ENCODE measurements at places on chromosomes 2 and 18.

- DNase-seq: no peak
These were observed 2010.0 kb upstream of the PIK3C3 start for GRCh38 chr18:39945076-39945475.

DNA sequence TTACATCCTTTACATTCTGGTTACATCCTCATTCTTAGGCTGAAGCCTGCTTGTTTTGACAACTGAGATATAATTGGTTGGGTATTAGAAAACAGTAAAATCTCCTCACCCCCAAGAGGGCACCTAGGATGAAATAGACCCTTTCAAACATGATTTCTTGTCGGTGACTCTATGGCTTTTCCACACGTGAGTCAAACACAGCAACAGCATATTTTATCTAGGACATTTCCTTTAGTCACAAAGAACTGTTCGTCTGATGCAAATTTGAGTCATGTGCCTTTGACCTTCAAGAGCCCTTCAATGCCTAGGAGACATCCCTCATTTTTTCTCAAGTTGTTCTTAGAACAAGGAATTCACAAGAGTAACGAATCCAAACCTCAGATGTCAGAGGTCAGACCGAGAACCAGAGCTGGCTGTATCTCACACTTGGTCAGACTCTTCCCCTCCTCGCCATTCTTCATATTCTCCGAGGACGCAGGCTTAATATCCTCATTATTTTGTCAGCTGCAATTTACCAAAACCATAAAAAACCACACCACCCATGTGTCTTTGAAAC, 60.5 kb upstream of the ALKAL2 start:
- DNase-seq: no peak

- no peak for DNase-seq
These were observed 143.4 kb upstream of the SMAD7 start for GRCh38 chr18:49094136-49094535.

- DNase-seq: no peak
These were observed 35.0 kb upstream of the CYP27C1 start for GRCh38 chr2:127255146-127255545.

- no peak for DNase-seq
These were observed 75.1 kb upstream of the TWIST2 start for GRCh38 chr2:238772635-238773297.

GRCh38 chr2:217568289-217568971, 434.4 kb downstream of the TNS1 start:
- DNase-seq: peak; percentile 11

GRCh38 chr2:227152093-227152766, 11.8 kb downstream of the COL4A4 start:
- DNase-seq: no peak

- DNase-seq: peak; percentile 27
These were observed 52.1 kb downstream of the SLC38A11 start for GRCh38 chr2:164903204-164903603.

GRCh38 chr2:85994897-85995647, 106.3 kb upstream of the ST3GAL5 start:
- DNase-seq: no peak

DNA sequence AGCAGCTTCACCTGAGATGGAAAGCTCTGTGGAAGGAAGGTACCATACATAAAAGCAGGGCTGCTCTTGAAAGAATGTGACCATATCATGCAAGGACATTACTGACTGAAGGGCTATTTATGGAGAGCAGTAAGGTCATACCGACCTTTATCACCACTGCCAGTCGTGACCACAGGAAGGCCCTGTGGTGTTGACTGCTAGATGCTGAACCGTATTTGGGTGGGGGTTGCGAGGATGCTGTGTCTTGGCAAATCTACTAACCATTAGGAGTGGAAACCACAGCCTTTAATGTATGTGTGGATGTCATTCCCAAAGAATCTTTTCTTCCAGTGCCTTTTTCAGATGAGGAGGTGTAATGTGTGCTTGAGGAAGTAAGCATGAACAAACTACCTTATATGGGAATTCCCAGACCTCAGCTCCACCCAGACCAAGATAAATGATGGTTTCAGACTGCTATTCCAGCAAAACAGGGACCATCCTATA, 60.8 kb downstream of the LIMS1 start:
- DNase-seq: peak; percentile 88

GRCh38 chr2:80496346-80496745, 191.8 kb upstream of the LRRTM1 start:
- no peak for DNase-seq

DNA sequence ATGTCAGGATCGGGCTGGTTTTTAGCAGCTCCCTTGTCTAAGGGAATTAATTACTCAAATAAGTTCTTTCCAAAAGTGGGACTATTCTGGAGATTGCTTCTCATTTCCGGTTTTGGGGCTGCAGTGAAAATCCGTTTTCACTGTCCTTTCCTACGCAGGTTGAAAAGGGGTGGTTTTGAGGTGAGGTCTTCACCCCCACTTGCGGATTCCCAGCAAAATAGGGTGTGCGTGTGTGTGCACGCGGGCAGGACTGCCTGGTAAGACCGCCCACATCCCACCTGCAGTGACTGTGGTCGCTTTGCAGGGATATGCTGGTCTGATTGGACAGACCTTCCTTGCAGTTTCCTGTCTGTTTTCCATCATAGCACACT, 472 bp upstream of the PLEKHM3 start:
- no peak for DNase-seq

DNA sequence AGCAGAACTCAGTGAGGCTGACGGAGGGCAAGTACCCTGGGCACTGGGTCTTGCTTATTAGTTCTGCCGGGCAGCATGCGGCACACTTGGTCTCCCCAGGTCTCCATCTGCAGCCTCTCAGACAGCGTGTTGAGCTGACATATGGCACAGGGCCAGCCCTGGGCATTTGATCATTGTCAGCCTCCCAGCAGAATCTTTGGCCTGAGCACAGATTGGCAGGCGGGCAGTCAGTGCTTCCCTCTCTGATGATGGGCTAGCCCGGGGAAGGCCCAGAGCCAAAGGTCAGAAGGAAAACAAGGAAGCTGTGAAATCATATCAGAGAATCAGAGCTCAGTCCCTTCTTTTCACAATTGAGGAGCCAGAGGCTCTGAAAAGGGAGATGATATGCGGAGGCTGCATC, 150.1 kb upstream of the LRRTM1 start:
- no peak for DNase-seq

DNA sequence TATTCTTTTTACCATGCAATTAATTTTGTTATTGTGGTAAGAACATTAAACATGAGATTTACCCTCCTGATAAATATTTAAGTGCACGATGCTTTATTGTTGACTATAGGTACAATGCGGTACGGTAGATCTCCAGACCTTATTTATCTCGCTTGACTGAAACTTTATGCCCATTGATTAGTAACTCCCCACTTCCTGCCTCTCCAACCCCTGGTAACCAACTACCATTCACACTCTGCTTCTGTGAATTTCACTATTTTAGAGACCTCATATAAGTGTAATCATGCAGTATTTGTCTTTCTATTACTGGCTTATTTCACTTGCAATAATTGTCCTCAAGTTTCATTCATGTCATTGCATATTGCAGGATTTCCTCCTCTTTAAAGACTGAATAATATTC, 195.7 kb upstream of the ID2 start:
- DNase-seq: no peak

DNA sequence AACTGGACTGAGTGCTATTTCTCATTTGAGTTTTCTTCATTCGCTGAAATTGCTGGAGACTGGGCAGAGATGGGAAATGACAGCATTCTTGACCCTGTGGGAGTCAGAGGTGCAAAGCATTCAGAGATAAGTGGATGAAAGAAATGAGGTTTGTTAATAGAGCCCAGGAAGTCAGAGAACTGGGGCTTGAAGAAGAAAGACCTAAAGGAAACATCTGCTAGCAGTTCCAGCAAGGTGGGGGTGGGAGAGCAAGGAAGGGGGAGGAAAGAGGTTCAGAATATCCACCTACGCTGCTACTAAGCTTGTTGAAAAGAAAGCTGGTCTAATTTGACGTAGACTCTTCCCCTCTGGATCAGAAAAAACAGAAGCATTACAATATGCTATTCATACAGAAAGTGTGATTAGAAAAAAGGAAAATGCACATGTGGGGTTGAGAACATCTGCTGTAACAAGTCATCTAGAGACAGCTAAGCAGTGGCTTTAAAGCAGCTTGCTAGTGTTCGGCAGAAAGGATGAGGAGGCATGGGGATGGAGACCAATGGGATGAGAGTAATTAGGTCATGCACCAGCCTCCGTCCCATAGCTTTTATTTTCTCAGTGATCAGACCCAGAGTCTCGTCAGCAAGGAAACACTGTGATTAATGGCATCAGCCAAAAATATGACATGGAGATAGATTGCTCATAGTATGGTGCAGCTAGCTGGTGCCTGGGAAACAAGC, 29.7 kb downstream of the NAB1 start:
- no peak for DNase-seq

GRCh38 chr18:44298566-44298965, 382.1 kb upstream of the SETBP1 start:
- DNase-seq: no peak

GRCh38 chr2:74546004-74546403, 7.7 kb downstream of the LOXL3 start:
- no peak for DNase-seq

DNA sequence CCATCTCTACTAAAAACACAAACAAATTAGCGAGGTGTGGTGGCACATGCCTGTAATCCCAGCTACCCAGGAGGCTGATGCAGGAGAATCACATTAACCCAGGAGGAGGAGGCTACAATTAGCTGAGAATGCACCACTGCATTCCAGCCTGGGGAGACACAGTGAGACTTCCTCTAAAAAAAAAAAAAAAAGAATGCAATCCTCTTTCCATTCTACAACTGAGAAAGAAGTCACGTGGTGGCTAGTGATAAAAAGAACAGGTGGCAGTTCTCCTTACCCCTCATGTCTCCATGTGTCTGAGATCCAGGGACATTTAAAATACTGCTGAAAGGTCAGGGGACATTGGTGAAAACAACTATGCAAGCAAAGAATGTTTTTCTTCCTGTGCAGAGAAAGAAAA, 24.4 kb upstream of the GPR39 start:
- no peak for DNase-seq

DNA sequence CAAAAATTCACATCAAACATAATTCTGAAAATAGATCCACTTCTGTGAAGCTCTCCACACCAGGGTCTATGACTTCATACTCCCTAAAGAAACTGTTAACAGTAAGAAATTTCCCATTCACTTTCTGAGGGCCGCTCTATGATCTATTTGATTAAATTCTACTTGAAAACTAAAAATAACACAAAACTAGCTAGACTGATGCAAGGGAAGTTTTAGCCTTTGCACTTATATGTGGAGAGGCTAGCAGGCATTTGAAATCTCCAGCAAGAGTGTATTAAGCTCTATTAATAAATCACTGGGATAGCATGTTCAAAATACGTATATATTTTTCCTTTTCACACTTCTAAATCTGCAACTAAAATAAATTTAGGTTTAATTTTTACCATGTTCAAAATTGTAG, 113.7 kb upstream of the SMAD7 start:
- no peak for DNase-seq

DNA sequence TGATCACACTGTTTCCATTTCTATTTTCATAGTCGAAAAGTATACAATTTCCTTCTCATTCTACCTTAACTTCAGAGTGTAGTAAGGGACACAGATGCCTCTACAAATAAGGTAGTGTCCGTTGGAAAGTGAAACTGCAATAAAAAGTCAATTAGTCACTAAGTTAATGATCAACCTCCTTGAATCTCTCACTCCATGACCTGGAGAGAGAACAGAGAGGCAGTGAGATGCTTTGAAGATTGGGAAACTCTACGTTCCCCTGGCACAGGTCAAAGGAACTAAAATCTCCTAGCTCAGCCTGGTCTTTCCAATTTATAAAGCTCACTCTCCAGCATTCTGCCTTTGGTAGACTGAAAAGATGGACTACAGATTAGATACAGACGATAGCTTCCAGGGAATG, 153.8 kb upstream of the ACAA2 start:
- DNase-seq: no peak

DNA sequence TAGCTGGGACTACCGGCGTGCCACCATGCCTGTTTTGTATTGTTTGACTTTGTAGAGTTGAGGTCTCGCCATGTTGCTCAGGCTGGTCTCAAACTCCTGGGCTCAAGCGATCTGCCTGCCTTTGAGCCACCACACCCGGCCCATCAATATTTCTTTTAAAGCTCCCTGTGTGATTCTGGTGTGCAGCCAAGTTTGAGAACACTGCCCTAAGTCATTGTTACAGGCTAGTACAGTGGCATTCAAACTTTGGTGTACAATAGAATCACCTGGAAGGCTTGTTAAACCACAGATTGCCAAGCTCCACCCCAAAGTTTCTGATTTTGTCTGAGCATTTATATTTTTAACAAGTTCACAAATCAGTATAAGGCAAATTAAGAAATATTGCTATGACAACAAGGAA, 99.9 kb downstream of the RBBP8 start:
- no peak for DNase-seq

DNA sequence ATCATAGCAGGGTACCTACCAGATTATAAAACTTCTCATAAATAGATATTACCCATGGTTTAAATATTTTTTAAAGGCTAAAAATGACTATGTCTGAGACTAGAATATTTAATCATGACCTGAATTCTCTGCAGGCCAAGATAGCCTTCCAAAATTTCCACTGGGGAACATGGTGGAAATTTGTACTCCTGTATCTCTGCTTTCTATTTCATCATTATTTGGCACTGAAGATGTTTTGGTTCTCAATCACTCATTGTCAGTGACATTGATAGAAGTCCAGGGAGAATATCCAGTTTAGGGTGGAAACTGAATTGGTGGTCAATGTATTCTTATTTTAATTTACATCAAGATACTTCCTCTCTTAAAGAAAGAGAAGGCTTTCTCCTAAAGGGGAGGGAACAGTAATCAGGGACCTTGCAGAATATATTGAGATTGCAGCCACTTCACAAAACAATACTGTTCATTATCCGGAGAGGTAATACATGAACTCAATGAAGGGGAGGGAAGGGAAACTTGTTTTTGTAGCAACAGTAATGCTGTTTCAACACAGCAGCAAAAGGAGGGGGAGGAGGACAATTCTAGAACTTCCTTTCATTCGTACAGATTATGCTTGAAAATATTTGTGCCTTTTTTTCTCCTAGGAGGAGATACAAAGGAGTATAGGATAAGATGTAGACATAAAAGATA, 34.1 kb downstream of the EEF1B2 start:
- DNase-seq: no peak

GRCh38 chr18:55878224-55878623, 290.2 kb upstream of the TCF4 start:
- DNase-seq: no peak

- DNase-seq: no peak
These were observed 370.4 kb downstream of the CLIP4 start for GRCh38 chr2:29485631-29486030.

GRCh38 chr2:88709181-88709631, 17.7 kb downstream of the RPIA start:
- no peak for DNase-seq

DNA sequence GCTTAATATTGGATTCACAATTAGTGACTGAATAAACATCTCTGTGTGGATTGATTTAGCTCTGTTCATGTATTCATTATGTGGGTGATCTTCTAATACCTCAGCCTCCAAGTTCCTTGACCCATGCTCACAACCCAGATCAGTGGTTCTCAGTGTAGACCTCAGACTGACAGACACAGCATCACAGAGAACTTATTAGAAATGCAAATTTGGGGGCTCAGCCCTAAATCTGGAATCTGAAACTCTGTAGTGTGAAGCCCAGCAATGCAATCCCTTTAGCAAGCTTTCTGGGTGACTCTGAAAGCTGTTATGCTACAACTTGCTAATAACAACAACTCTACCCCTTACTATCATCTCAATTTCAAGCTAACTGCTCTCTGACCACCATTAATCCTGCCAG, 273.1 kb upstream of the FANCL start:
- no peak for DNase-seq
